ENCODE measurements at places on chromosomes 5 and 9. TPM values are rescaled to one million over a fixed set of nuclear protein-coding genes. Genes with fewer than 3 reads are reported as not detected.

Gene CDH9
- total RNA-seq = not detected

Gene ORM2
- not detected for total RNA-seq

Gene DAB2
- 84.3 TPM for total RNA-seq

Gene KYAT1
- total RNA-seq = 8.4 TPM

Gene SLC6A7
- not detected for total RNA-seq

Gene TLX3
- total RNA-seq = not detected

Gene FOXD4L3
- total RNA-seq = not detected

Gene SURF6
- 31.9 TPM for total RNA-seq

Gene PPP6C
- 36.9 TPM for total RNA-seq

Gene TNFSF15
- 0.17 TPM for total RNA-seq

- DNase-seq = no peak
Observed at GRCh38 chr9:133615186-133615585, 6.0 kb upstream of the FAM163B start.

- no peak for DNase-seq
Observed at GRCh38 chr5:14722923-14723322, 58.4 kb downstream of the OTULIN start.

- DNase-seq = no peak
Observed at GRCh38 chr5:59317023-59317773, 576.3 kb downstream of the PDE4D start.

GRCh38 chr5:170722316-170722715, 61.2 kb upstream of the GABRP start:
- DNase-seq = no peak

DNA sequence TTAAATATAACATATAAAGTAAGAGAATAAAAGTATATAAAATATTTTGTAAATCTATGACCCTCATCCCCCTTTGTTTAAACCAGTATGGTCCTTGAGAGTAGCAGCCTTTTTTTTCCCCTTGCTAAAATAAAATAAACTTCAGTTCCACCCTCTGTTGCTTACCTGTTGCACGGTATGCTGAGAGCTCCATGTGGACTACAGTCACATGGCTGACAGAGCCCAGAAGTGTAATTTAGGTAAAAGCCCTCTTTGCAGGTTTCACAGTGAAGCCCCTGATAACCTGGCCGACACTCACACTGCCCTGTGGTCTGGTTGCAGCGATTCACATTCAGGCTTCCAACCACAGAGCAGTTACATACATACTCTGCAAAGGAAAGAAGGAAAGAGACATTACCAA, 55.1 kb downstream of the MEGF9 start:
- no peak for DNase-seq

- DNase-seq = no peak
Observed at GRCh38 chr5:37576552-37576951, 197.4 kb downstream of the WDR70 start.

DNA sequence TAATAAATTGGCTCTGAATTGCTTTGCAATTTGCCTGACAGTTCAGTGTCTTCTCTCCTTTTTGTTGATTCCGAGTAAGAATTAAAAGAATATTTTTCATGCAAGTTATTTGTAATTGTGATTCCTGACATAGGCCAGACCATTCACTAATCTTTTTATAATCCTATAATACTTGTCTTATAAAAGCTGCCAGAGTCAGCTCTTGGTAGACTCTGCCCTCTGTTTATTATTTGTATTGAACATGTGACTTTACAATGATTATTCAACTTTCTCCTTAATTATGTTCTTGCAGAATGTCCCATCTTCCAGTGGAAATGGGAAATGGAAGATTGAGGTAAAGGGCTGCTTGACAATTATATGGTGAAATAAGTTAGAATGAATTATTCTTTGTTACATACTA, 121.0 kb downstream of the SV2C start:
- no peak for DNase-seq

- DNase-seq = no peak
Observed at GRCh38 chr5:138950421-138951031, 75.4 kb upstream of the LRRTM2 start.

DNA sequence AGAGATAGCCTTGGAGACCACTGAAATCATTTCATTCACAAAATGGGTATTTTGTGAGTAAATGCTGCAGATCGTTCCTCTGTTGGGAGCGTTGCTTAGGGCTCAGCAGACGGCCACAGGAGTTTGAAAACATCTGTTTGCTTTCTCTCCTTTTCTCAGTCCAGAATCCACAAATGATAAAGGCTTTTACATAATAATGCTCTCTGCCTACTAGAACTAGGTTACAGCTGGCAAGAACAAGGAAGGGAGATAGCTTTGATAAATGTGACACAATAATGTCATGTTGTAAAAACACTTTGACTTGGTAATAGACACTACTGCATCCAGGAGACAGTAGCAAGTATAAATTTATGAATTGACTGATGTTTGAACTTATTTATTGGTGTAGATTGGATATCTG, 1072.4 kb upstream of the CDH6 start:
- DNase-seq = no peak

DNA sequence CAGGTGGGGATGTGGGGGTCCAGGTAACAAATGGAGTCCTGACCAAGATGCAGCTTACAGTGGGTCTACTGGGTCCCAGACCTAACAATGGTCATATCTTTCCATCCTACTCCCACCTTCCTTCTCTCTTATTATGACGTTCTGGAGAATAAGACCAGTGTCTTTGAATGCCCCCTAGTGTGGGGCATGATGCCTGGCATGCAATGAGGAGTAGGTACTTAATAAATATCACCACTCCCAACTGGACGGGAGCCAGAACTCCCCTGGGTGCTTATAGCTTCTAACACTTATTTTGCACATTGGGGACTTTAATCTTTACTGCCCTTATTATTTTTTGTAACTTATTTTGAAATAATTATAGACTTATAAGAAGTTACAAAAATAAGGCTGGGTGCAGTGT, 98.2 kb downstream of the NDFIP1 start:
- DNase-seq = no peak

DNA sequence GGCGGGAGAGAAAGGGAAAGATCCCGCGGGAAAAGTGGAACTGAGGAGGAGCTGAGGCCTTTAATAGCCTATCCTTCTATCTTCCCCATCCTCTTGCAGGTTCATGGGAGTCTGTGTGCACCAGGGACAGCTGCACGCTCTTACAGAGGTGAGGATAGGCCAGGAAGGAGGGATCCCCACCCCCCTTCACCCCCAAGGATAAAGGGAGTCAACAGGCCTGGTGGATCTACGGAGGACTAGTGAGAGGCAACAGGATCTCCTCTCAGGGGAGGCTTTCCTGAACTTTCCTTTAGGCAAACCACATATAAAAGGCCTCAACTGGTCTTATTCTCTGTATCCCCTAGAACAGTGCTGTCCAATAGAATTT, 1.1 kb downstream of the TESK1 start:
- no peak for DNase-seq

GRCh38 chr9:127589955-127590370, 22.1 kb upstream of the STXBP1 start:
- DNase-seq = peak; percentile 93

GRCh38 chr5:89850513-89850865, 559.1 kb downstream of the CETN3 start:
- DNase-seq = no peak

DNA sequence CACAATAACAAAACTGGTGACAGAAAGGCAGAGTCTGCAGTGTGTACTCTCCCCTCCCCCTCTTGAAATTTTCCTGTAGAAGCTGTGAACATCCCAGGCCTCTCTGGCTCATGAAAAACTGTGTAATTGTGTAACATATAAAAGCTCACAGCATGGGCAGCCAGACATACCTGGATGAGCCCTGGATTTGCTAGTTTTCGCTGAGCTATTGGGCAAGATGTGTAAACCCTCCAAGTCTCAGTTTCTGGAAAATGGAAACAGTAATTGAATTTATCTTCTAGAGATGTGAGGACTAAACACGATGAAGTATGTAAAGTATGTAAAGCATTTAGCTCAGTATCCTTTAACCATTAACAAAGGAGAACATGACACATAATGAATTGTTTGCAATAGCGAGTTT, 143.2 kb upstream of the ANKH start:
- DNase-seq = no peak

DNA sequence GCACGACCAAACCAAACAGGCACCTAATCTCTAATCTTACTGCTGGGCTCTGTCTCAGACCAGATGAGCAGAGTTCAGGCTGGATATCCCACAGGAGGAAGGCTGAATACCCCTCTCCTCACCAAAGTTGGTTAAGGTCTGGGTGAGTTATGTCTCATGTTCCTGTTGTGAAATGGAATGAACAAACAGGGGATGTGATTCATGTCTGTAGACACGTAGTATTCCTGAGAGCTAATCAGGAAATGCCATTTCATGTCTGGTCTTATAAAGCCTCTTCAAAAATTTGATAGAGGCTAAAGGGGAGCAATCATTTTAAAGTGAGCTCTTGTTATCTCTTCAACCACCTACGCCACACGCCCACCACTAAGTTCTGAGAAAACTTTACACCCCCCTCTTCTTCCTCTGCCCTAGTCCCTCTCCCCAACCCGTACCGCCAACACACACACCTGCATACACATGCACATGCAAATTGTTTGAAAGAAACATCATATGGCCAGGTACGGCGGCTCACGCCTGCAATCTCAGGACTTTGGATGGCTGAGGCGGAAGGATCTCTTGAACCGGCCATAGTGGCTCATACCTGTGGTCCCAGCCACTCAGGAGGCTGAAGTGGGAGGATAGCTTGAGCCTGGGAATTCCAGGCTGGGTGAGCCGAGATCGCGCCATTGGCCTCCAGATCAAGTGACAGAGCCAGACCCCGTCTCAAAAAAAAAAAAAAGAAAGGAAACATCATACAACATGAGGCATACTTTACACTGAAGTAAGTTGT, 69.8 kb upstream of the RAI14 start:
- no peak for DNase-seq

DNA sequence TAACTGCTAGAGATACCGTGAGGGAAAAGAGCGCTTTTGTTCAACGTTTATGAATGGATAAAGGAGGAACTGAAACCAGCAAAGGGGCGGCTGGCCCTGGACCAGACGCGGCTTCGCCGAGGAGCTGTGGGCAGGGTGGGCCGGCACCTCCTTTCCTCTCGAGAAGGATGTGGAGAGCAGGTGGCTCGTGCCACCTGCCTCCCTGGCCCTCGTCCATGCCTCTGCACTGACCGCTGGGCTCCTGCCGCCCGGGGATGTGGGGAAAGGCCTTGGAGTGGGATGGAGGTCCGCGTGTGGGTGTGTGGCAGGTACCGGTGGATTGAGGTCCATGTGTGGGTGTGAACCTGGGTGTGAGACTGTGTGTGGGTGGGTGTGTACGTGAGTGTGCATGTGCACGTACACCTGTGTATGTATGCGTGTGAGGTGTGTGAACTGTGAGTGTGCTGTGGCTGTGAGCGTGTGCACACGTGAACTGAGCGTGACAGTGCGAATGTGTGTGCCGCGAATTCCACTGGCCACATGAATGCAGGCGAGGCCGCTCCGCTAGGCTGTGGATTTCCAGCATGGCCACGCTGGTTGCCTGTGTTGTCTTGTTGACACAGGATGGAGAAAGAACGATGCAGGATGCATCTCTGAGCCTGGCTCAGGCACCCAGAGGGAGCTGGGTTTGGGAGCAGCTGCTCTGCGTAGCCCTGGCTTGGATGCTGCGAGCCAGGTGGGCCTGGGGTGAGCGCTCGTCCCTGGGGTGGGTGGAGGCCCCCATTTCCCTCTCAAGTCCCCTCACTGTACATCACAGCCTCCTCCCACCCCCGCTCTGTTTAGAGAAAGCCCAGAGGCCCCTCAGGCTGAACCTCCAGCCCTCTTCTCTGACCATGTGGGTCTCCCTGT, 4.4 kb upstream of the CEP72 start:
- no peak for DNase-seq

- DNase-seq = no peak
Observed at GRCh38 chr5:82154776-82155175, 123.4 kb downstream of the RPS23 start.

GRCh38 chr5:145130996-145131395, 704.1 kb downstream of the PRELID2 start:
- DNase-seq = no peak

GRCh38 chr5:14739538-14739937, 75.0 kb downstream of the OTULIN start:
- DNase-seq = no peak

DNA sequence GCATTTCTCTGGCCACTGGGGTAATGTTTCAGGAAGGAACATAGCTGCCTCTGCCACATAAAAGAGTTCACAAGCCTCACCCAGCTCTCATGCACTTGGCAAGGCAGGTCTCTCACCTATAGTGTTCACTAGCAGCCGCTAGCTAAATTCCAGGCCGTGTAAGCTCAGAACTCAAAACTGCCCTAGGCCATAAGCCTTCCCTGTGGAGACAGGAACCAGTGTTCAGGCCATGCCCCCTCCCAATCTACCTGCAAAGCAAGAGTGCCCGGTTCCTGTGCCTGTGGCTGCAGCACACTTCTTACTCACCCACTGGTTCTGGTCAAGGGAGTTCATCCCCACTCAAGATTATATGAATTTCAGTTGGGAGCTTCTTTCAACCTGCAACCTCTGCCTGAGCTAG, 60.7 kb upstream of the ZNF169 start:
- no peak for DNase-seq

DNA sequence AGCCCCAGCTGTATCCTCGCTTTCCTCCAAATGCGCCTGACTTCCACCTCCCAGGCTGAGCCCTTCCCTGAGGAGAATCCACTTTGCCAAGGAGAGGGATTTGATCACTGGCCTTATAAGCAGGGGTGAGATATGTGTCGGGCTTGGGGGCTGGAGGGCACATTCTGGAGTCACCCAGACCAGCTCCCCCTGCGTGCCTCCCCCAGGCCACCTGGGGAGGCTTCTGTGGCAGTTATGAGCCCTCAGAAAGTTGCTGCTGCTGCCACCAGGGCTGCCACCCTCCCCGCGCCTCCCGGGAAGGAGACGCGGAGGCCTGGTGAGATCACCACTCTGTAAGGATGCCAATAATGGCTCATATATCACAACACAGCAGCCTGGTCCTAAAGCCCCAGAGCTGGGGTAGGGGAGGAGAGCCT, 211.5 kb downstream of the PAPPA start:
- DNase-seq = no peak

- DNase-seq = no peak
Observed at GRCh38 chr5:177547736-177548135, 6.6 kb downstream of the FAM193B start.

DNA sequence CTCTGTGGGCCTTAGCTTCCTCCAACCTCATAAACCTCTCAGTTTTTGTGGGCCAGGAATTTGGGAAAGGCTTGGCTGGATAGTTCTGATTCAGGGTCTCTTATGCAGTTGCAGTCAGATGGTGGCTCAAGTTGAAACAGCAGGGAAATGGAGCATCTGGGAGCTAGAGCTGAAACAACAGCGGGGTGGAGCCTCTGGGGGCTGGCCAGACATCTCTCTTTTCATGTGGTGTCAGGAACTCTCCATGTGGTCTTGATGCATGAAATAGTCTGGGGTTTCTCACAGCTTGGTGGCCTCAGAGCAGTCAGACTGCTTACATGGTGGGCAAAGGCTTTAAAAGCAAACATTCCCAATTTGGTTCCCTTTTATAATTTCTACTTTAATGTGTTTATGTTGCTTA, 13.5 kb downstream of the ZNF346 start:
- DNase-seq = no peak

DNA sequence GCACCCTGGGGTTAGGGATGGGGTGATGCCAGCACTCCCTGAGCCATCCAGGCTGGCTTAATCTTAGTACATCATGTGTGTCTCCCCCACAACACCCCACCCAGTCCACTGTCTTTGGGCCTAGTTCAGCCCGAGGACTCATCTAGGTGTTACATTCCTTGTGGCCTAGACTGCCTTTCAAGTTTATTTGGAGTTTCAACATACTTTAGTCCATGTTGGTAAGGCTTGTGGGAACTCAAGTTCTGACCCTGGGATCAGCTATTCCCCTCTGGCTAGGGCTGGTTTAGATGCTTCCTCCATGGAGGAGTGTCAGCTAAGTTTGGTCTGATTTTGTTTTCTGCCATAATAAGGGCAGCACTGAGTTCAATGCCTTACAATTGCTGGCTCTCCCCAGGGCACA, 302.4 kb downstream of the SMARCA2 start:
- peak; percentile 34 for DNase-seq

Measured in esophagus muscularis mucosa (tissue), 4 donors.